Fibroblast of villous mesenchyme (primary cell): ENCODE measurements at places on chromosomes 4 and X.

GRCh38 chr4:138774940-138775339 is 240.6 kb upstream of the NOCT start:
- no peak for DNase-seq

- DNase-seq: no peak
These were observed 23.0 kb upstream of the LIMCH1 start for GRCh38 chr4:41514766-41515481.

- DNase-seq: no peak
These were observed 45.3 kb downstream of the STK26 start for GRCh38 chrX:132068405-132068804.

DNA sequence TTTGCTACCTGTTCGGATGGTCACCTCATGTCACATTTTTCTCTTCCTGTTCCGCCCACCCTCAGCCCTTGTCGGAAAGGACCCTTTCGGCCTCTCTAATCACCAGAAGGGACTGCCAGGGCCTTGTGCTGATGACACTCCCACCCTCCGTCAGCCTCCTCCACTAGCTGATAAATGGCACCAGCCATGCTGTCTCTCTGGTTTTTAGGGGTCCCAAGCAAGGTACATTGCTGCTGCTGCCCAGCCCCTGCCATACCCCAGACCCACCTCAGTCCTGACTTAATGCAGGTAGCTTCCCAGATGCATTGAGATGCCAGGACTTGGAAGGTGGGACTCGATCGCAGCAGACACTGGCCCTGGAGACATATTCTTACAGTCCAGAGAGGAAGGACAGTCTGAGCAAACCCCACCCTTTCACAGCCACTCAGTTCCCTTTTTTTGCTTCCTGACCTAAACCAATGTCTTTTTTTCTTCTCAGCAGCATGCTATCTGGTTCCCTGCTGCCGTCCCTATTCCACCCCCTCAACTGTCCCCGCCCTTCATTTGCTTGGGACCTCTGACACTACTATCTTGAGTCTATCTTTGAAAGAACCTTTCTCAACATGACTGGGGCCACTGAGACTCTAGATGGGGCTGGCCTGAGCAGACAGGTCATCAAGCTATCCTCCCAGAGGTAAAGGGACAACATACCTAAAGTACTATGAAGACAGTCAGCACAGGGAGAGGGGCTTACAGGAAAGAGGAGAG is at the start of gene BTK:
BTK (minus strand) TSS at position 397 of the 747 bp plus-strand sequence. CDS start 10,907 bp downstream, outside the sequence.
- DNase-seq: no peak

- DNase-seq: no peak
These were observed 17.1 kb downstream of the RNF4 start for GRCh38 chr4:2485956-2486355.

DNA sequence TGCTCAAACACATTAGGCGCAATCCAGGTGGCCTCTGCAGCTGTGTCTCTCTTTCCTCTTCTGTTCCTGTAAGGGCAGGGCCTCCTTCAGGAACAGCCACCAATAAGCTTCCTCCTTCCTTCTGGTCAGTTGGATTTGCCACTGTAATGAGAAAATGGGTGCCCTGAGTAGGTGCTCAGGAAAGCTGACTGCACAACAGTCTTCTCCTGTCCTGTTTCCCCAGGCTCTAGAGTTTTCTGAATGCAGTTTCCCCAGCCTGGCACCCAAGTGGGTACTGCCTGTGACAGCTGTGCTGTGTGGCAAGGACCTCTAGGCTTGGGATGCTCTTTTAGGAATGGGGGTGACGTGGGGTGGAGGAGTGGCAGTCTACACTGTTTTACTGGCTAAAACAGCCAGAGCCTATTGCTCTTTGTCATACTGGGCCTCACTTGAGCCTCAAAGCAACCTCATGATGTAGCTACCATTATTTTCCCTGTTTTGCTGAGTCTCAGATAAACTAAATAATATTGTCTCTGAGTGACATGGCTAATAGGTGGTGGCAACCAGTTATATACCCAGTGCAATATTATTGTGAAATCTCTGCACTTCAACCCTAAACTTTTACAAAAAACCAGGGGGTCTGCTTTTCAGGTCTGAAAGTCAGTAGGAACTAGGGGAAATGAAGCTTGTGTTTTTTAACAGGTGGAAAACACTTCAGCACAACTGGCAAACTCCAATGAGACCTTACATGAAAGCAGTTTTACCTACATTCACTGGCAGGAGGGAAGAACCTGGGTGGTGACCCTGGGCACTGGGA is 1.2 kb downstream of the CXCL2 start:
- no peak for DNase-seq

- DNase-seq: no peak
These were observed 118.4 kb downstream of the FAM53A start for GRCh38 chr4:1565598-1566295.

DNA sequence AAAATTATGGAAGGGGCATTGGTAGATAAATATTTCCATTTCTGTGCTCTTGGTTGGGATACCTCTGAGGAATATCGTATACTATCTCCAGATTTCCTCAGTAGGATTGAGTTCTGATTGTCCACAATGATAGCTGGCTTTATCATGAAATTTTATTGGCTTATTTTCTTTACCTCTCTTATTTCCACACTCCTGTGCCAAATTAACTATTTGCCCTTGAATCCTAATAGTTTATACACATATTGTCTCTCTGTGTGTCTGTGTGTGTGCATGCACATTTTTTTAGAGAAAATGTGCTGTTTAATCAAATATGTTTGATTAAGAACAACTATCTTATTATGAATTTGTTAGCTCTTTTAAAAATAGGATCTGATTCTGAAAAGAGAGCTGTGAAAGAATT is 271.6 kb downstream of the DTHD1 start:
- no peak for DNase-seq

DNA sequence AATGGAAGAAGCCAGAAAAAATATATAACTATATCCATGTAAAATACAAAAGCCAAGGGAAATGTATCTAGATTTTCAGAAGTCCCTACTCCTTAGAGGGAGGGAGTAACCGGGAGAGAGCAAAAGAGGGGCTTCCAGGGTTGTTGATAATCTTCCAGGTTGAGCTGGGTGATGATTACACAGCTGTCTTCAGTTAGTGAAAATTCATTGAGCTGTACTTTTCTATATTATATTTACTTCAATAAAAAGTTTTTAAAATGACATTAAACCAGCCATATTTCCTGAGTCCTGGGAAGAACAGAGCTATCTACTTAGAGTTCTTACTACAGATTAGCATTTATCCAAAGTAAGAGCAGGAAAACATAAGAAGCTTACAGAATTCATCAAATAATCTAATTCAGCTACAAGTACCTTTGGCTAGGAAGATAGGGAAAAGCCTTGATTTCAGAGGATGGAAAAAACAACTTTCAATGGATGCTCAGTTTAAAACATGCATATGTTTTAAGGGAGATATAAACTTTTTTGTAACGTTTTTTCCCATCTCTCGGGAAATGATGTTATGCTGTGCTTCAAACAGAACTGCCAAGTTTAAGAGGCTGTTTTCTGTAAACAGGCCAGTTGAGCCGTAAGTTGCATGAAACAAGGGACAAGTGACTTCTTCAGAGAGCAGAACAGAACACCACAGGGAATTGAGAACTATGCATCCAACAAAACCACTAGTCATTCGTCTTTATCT is 204.6 kb downstream of the SCFD2 start:
- DNase-seq: no peak

GRCh38 chr4:75834095-75834771 is 68.0 kb downstream of the PPEF2 start:
- DNase-seq: no peak

GRCh38 chr4:94653095-94653649 is 104.6 kb upstream of the BMPR1B start:
- peak; percentile 62 for DNase-seq

- DNase-seq: no peak
These were observed 8.0 kb downstream of the PPARGC1A start for GRCh38 chr4:23881674-23882337.

DNA sequence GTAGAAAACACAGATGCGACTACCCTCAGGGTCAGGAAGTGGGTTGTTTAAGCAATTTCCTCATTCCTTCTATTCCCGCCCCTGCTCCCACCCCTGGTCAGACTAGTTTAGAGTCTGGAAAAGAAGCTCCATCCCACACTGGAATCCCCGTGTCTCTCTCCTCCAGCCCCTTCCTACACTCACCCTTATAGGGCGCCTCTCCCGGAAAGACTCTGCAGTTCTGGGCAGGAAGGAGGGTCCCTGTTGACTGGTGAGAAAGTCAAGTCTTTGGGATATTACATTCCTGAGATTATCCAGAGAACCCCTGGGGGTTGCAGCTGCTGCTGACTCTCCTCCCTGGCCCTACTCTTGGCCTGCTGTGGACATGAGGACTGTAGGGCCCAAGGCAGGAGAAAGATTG is 11.9 kb downstream of the STARD8 start:
- DNase-seq: no peak

DNA sequence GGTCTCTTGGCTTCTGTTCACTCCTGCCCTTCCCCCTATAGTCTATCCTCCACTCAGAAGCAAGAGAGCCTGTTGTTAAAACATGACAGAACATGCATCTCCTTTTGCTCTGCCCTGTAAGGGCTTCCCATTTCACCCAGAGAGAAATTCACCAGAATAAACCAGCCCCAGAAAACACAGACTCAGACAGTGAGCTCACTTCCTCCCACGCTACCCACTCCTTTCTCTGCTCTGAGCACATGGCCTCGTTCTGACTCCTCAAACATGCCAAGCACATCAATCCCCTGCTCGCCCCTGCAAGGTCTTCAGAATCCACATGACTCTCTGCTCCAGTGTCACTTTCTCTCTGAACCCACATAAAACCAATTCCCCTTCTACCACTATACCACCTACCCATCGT is 50.4 kb downstream of the MID1 start:
- no peak for DNase-seq
